ENCODE measurements at places on chromosomes 3 and 15.

DNA sequence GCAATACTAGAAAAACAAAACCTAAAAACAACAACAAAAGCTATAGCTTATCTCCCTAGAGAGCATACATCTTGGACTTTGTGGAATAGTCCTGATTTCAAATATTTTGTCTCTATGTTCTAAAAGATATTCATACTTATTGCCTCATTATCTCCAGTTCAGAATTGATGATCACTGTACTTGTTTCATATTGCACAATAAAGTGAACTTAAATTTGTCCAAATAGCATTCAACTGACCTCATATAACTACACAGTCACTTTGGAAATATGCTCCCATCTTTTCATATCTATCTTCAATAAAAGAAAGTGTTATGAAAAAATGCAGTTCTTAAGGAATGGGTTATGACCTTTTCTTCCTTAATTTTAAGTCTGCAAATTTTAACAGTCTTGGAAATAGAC is 228.6 kb upstream of the CMC1 start:
- DNase-seq = no peak

- DNase-seq = no peak
These were observed 375.1 kb downstream of the SHQ1 start for GRCh38 chr3:72473156-72473555.

GRCh38 chr3:111476701-111477100 is 65.3 kb upstream of the CD96 start:
- no peak for DNase-seq

DNA sequence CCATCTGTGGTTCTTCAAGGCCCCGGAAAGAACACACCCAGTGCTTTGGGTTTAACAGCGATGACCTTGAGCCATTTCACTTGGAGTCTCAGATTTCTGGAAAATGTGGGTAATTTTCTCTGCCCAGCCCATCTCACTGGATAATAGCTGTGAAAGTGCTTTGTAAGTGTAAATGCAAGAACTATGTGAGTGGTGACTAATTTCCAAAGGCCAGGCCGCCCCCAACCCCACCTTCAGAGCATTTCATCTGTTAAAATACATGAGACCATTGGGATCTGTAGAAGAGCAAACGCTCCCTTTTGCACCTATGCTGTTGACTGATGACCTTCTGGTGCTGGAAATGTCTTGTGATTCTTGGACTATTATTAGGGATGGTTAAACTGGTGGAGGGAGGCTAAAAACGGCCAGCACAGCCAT is 196.8 kb upstream of the LPP start:
- no peak for DNase-seq

DNA sequence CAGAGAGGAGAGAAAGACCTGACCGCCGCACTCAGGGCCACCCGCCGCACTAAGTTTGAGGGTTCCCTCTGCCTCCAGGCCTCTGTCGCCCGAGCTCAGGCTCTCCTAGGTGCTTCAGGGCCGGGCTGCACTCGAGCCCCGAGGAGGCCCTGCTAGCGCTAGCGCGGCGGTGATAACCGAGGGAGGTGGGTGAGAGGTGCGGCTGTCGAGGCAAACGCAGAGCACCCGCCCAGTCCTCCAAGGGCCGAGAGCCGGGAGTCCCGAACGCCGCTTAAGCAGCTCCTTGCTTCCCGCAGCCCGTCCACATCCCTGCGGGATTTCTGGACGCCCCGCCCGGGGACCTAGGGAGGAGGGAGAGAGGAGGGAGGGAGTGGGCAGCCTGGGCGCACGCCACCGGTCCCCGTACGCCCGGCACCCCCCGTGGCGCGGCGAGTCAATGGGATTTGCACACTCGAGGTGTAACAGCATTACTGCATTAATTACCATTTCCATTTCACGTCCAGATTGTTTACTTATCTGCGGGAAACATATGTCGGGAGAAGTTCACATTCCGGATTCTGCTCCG is 6.8 kb downstream of the SOX14 start:
- DNase-seq = no peak

- DNase-seq = no peak
These were observed 17.6 kb downstream of the ADAM10 start for GRCh38 chr15:58731756-58732535.

GRCh38 chr15:62848632-62849050 is 193.9 kb upstream of the TPM1 start:
- no peak for DNase-seq

- DNase-seq = no peak
These were observed 51.0 kb upstream of the DLG1 start for GRCh38 chr3:197349368-197349767.

DNA sequence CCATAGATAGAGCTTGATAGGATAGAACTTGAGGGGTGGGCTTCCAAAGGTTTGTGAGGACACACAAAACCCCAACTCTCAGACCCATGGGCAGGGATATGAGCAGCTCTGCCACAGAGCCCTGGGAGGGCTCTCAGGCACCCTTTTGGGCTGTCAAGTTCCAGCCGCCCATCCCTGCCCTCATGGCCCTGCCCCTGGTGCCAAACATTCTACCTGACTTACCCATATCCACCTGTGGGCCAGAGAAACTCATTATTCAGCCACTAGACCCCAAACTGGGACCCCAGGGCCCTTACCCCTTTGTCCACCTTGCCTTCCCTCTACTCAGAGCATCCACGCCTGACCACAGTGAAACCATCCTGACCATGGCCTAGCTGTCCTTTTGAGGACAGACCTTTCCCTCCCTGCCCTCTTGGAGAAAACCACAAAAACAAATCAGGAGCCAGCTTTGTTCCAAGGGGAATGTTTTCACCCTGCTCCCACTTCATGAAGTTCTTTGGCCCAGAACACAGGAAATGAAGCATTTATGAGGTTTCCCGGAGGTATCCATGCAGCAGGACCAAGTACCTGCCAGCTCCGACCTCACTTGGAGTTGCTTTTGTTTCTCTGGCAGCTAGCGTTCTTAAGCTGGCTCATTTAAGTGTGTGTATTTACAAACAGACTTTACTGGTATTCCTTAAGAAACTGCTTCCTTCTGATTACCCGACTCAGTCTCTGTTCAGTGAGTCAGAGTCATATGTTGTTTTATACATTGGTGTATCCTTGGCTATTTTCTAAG is 34.2 kb upstream of the GALNT15 start:
- no peak for DNase-seq

- no peak for DNase-seq
These were observed 11.0 kb upstream of the PLXNA1 start for GRCh38 chr3:126971891-126972351.

- no peak for DNase-seq
These were observed 740.5 kb downstream of the EPHA3 start for GRCh38 chr3:89847955-89848354.

DNA sequence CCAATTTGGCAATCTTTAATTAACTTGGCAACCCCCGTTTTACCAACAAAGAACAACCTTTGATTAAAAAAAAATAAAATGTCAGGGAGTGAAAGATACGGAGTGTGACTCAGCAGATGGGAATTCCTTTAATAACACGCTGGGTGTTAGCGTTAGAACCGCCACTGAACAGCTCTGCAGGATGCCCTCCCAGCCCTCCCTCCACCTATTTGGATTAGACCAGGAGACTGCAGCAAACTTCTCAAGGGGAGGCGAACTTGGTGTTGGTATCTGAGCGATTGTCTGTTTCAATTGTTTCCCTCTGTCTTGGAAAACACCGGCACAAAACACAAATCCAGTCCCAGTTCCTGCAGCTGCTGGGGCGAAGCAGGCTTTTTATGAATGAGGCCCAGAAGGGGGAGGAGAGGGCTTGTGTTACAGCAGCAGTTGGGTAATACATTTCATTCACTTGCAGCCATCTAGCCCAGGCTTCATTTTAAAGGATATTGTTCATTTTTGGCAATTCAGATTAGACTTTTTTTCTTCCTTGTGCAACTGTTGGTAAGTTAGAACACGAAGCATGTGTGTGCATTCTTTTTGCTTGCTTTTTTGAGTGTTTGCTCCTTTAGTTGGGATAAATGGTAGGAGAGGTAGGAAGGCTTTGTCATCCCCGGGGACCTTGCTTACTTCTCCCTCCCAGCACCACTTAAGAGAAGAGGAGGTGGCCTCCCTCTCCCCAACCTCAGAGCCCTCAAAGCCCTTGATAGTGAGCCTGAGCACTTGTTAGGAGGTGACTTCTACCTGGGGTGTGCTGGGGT is 152.3 kb downstream of the IGF1R start:
- DNase-seq = no peak

GRCh38 chr15:76386178-76386577 is 49.6 kb downstream of the ISL2 start:
- no peak for DNase-seq

- DNase-seq = no peak
These were observed 15.9 kb upstream of the GREM1 start for GRCh38 chr15:32701863-32702262.

GRCh38 chr15:59191855-59192237 is 14.8 kb upstream of the LDHAL6B start:
- DNase-seq = no peak

DNA sequence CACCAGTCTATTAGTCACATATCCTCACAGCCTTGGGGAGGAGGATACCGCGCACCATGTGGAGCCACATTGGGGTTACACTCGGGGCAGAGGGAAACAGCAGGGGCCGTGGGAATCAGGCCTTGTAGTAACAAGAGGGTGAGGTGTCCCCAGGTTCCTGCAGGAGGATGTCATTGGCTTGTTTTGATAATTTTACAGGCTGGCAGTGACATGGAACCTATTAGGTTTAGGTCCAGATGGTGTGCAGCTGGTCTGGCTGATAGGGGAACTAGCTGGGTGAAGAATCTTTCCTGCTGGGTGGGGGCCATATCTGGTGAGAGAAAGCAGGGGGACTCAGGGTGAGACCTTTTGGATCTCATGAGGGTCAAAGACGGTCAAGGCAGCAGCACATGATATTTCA is 9.8 kb upstream of the MEF2A start:
- DNase-seq = no peak

GRCh38 chr3:138395865-138396751 is 38.3 kb upstream of the ESYT3 start:
- no peak for DNase-seq

Data from cerebellar nuclear complex (tissue), 1 donor.